ENCODE measurements at places on chromosomes 7 and 10. TPM values are rescaled to one million over a fixed set of nuclear protein-coding genes. Genes with fewer than 3 reads are reported as not detected.

- DNase-seq: no peak
These were observed 98.8 kb upstream of the PFKP start for GRCh38 chr10:2968401-2969058.

GRCh38 chr10:102628451-102628911, 15.8 kb upstream of the TRIM8 start:
- peak; percentile 35 for DNase-seq

- DNase-seq: no peak
These were observed 38.9 kb downstream of the BRAF start for GRCh38 chr7:140885735-140886334.

DNA sequence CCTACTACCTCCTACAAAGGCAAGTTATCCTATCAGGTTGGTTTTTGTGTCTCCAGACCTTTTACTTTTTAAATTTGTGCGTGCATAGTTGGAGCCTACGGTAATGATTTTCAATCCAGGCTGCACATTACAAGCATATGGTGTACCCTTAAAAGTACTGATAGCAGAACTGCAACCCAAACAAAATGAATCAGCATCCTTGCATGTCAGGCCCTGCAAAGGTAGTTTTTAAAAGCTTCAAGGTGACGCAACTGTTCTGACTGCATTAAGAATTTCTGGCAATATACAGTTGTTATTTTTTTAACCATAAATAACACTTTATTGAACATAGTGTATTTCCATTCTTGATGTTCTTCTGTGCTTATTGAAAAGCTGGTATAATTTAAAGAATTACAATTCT, 28.9 kb downstream of the GNAT3 start:
- DNase-seq: no peak

SFTPD gene
- total RNA-seq: 55.5 TPM

FRMD4A gene
- 6.8 TPM for total RNA-seq

PDGFA gene
- 63.1 TPM for total RNA-seq
